ENCODE measurements at places on chromosomes 7 and 10.

GRCh38 chr10:29297678-29298077 lies 8.8 kb downstream of the LYZL1 start:
- DNase-seq, result no peak

GRCh38 chr7:7848246-7848645 lies 120.3 kb upstream of the GLCCI1 start:
- DNase-seq, result no peak

DNA sequence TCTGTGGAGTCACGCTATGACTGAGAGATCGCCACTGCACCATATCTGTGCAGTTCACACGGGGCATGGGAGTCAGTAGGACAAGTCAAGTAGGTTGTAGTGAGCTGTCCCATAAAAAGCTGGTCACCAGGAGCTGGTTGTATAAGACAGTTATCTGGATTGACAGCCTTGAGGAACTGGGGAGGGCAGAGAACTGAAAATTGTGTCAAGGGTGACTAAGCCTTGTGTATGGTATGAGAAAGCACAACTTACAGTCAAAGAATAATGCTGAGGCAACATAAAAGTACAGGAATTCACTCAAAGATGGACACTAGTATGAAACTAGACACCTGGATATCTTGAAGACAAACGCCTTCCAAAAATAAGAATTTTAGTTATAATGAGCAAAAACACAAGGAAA lies 564.9 kb downstream of the POM121L12 start:
- no peak for DNase-seq

DNA sequence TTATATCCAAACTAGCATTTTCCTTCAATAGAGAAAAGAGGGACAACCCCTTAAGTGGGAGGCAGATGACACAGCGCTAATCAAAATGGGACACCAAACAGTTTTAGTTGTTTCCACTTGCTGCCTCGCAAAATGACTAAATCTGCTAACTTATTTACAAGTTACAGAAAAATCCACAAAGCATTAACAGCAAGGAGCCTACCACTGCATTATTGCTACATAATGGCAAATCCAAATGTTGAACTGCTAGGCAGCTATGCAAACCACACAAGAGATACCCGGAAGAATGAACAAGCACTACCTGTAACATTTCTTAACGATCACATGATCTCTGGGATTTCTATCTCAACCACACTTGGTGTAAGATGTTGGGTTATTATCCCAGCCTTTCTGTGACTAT lies 96.7 kb downstream of the SFMBT2 start:
- no peak for DNase-seq

DNA sequence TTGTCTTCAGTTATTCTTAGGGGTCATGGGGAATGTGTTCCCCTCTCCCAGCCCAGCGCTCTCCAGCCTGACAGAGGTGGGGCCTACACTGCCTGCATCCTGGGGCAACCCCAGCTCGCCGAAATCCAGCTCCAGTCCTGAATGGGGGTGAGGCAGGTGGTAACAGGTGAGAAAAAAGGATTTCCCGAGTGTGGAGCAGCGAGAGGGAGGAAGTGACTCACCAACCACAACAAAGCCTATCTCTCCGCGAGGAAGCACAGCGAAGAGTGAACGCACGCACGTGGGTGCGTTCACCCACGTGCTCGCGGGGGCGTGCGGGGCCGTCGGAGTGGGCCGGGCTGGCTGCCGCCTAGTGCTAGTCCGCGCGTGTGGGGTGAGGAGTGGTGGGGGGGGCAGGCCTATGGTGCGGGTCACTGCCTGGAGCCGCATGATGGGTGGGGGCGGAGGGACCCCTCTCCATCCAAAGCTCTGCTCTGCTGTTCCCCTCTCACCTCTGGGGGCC lies 855 bp upstream of the PALD1 start:
- DNase-seq, result peak; percentile 75

DNA sequence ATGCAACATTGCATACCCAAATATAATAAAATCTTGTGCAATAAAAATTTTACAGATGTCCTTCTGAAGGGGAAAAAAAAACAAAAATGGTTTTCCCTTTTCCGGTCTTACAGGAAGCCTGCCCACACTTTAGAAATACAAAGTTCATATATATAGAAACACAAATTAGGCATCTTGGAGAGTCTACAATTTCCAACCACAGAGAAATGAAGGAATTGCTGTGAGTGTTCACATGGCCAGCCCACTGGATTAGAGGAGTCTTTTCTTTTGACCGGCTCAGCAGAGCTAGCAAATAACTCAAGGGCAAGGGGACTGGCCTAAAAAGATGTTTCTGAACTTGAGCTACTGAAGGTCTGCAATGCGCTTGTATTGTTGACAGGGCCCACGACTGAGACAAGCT lies 92.4 kb downstream of the GLI3 start:
- DNase-seq, result no peak

DNA sequence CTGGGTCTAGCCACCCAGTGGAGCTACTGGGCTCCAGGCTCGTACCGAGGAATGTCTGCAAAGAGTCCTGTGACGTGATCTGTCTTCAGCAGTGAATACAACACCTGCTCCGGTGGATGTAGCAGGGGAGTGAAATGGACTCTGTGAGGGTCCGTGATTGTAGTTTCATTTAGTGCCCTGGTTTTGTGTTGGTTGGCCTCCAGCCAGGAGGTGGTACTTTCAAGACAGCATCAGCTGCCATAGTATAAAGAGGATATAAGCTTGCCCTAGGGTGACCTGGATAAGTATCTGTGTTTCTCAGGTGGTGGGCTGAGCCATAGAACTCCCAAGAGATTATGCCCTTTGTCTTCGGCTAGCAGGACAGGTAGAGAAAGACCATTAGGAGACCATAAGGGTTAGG lies 24.6 kb upstream of the WNT2 start:
- no peak for DNase-seq

DNA sequence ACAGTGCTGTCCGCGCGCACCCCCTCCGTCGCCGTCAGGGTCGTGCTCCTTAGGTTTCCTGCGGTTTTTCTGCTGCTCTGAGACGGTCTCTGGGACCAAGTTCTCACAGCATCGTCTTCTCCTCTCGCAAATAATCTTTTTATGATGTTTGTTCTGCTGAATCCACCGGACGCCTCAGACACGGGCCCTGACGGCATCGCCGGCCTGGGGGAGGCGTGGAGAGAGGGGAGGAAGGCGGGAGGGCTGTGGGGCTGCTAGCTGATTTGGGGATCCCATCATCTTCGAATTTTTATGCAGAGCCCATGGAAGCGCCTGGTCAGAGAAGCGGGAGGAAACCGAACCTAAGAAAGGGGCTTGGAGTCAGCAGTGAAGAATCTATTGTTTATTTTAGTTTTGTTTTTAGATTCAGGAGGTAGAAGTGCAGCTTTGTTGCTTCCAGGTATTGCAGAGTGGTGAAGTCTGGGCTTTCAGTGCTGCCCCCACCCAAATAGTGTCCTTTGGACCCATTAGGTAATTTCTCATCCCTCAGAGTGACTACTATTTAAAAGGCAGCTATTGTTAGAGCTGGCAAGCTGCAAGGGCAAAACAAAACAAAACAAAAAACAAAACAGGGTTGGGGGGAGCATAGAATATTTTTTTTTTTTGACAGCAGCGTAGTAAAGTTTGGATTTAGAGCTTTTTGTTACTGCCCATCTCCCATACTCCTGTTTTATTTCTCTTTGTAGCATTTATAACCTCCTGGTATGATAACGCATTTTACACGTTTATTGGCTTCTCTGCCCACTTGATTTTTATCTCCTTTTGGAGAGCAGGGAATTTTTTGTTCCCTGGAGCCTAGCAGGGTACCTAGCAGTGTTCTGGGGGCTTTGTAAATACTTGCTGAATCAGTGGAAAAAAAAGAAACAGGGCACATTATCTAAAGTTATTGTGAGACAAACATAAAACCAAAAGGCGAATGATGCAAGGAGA lies 92.6 kb downstream of the SPAG6 start:
- DNase-seq, result peak; percentile 47

Data from activated gamma-delta T cell treated with Interleukin-2 at 50 U/mL for 16 hours (primary cell).